PC-9 (cell line): ENCODE measurements at places on chromosomes 12 and 14. TPM values are rescaled to one million over a fixed set of nuclear protein-coding genes. Genes with fewer than 3 reads are reported as not detected.

CISTR gene
- total RNA-seq = not detected in 2 replicates

GRCh38 chr12:115932066-115932465, 345.4 kb downstream of the MED13L start:
- no peak for DNase-seq
- no peaks in the 10 kb centered on the region for H3K36me3 ChIP-seq

DNA sequence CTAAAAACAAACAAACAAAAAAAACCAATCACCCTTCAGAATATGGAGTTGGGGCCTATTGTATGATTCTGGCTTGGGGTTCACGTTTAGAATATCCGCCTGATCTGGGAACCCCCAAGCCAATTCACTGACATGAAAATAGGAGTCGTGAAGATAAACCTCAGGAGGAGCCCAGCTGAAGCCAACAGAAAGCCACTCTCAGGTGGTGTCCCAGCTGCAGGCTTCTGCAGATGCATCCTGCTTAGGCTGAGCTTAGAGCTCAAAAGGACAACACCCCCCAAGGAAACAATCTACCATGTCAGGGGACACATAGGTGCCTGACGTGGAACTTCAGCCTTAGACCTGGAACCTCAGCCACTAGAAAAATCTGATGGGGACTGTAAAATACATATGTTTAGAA, 51.9 kb downstream of the SYNE3 start:
- no peak overlapping the region for H3K27ac ChIP-seq
- no peak overlapping the region for H3K4me3 ChIP-seq
- H3K27me3 ChIP-seq = no peaks in the 10 kb centered on the region
- H3K36me3 ChIP-seq = no peaks in the 10 kb centered on the region
- no peak for DNase-seq

- no peak for DNase-seq
- H3K4me1 ChIP-seq = no peaks in the 10 kb centered on the region
- H3K4me3 ChIP-seq = no peak overlapping the region
- no peaks in the 10 kb centered on the region for H3K27me3 ChIP-seq
- no peaks in the 10 kb centered on the region for H3K36me3 ChIP-seq
Observed at GRCh38 chr12:65926119-65926908, 102.0 kb downstream of the HMGA2 start.

DNA sequence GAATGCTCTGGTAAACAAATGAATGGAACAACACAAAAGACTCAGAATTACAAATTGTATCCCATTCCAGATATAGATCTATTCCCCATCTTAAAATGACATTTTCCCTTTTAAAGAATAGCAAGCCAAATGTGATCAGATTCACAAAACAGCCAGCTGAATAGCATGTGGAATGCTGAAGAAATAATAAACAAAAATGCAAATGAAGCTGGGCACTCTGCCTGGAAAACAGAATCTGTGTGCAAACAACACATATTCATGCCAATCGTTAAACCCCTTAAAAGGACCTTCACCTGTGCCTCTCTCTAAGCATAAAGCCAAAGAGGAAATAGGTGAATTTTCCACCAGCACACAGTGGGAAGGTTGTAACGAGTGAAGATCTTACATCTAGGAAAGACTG, 67.9 kb upstream of the PDZRN4 start:
- H3K4me3 ChIP-seq = no peak overlapping the region
- no peaks in the 10 kb centered on the region for H3K27me3 ChIP-seq
- DNase-seq = no peak

PTHLH gene
- total RNA-seq = 1.6 and 1.9 TPM in 2 replicates

GRCh38 chr12:121513464-121514183, 67.2 kb downstream of the KDM2B start:
- no peaks in the 10 kb centered on the region for H3K27me3 ChIP-seq
- H3K36me3 ChIP-seq = no peaks in the 10 kb centered on the region
- no peak overlapping the region for H3K27ac ChIP-seq
- no peaks in the 10 kb centered on the region for H3K4me1 ChIP-seq
- DNase-seq = peak; percentile 57

- no peak for DNase-seq
- H3K27ac ChIP-seq = no peak overlapping the region
- peaks cover 22% of the 10 kb centered on the region for H3K4me1 ChIP-seq
- no peak overlapping the region for H3K4me3 ChIP-seq
- H3K36me3 ChIP-seq = no peaks in the 10 kb centered on the region; the same call in 1 of the 2 replicates
Observed at GRCh38 chr12:92900941-92901340, 28.2 kb downstream of the EEA1 start.

DNA sequence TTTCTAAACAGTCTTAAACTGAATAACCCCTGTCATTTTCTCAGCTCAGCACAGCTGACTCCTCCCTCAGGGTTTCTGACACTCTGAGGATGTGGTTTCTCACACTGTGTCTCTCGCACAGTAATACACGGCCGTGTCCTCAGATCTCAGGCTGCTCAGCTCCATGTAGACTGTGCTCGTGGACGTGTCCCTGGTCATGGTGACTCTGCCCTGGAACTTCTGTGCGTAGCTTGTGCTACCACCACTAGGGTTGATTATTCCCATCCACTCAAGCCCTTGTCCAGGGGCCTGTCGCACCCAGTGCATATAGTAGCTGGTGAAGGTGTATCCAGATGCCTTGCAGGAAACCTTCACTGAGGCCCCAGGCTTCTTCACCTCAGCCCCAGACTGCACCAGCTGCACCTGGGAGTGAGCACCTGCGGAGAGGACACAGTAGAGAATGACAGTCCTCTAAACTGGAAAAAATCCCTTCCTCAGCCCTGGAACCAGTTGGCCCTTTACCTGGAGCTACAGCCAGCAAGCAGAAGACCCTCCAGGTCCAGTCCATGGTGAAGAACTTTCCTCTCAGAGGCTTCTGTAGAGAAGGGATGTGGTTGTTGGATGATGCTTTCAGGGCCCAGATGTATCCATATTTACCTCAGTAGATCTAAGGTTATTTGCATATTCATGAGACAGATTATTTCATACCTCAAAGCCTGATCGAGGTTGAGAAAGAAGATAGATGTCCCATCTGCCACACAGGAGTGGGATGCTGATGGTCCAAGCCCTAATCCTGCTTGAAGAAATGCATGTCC, 984.8 kb downstream of the TMEM121 start:
- H3K36me3 ChIP-seq = no peaks in the 10 kb centered on the region
- no peak overlapping the region for H3K4me3 ChIP-seq
- no peaks in the 10 kb centered on the region for H3K4me1 ChIP-seq
- no peak for DNase-seq
